NK-92 treated with Interleukin-12 subunit alpha and Interleukin-12 subunit beta, amount 100 ng/mL, for 24 hours (cell line): ENCODE measurements at places on chromosomes 1 and 21.

- no peak for DNase-seq
These were observed 88.8 kb upstream of the ZBTB40 start for GRCh38 chr1:22362626-22363402.

GRCh38 chr1:119541389-119541788, 34.4 kb downstream of the HSD3B1 start:
- no peak for DNase-seq

DNA sequence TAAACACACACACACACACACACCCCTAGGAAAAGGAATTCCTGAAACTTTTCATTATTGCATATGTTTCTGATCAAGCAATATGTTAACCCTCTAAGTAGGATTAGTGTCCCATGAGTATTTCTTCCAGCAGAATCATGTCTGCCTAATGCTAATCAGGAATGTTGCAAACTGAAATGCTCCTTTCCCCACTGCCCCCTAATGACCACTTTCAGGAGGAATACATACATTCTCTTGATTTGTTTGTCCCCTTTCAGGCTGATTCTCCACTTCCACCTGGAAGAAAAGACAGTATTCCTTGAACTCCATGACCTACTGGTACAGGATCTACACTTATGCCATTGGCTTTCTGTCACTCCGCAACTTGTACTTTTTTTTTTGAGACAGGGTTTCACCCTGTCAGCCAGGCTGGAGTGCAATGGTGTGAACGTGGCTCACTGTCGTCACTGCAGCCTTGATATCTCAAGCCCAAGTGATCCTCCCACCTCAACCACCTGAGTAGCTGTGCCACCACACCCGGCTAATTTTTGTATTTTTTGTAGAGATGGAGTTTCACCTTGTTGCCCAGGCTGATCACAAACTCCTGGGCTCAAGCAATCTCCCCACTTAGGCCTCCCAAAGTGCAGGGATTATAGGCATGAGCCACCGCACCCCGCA, 56.7 kb downstream of the LRIG2 start:
- DNase-seq, result no peak

DNA sequence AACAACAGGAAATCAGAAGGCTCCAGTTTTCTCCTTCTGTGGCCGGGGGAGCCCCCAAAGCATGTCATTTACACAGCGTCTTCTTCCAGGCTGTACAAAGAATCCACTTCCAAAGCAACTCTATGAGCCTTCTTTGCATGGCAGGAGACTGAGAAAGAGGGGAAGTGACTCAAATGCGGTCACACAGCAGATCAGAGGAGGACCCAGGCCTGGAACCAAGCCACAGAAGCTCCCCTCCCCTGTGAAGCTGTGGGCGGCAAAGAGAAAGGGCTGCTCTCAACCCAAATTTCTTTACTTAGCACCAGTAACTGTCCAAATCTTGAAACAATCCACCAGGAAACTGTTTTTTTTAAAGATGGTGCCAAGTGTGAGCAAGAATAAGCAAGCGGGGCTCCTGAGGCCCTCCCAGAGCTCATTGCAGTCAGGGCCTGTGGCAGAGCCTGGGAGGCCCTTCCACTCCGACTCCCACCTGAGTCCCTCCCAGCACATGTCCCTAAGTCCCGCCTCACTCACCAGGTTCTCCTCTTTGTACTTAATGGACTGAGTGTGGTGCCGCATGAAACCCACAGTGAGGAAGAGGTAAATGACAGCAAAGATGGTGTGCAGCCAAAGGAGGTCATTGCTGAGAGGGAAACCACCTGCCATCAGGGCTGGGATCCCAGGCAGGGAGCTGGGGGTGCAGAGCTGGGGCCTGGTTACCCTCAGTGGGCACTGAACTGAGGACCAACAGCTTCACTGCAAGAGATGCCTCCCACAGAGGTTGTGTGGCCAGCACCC, 15.9 kb downstream of the TMEM63A start:
- DNase-seq, result peak; percentile 13
